ENCODE measurements at places on chromosomes 3 and 15. TPM values are rescaled to one million over a fixed set of nuclear protein-coding genes. Genes with fewer than 3 reads are reported as not detected.

Gene TMC3
- 0.48 TPM for total RNA-seq

Gene MED12L
- total RNA-seq: 2.2 TPM

Gene KNL1
- total RNA-seq: 13.0 TPM

Gene ST3GAL6
- total RNA-seq: 12.0 TPM

Gene ACKR4
- 2.6 TPM for total RNA-seq

Data from umbilical cord (tissue), 2 donors.